Activated T-cell treated with anti-CD3 and anti-CD28 coated beads for 24 hours (primary cell): ENCODE measurements at places on chromosomes 5 and 9.

DNA sequence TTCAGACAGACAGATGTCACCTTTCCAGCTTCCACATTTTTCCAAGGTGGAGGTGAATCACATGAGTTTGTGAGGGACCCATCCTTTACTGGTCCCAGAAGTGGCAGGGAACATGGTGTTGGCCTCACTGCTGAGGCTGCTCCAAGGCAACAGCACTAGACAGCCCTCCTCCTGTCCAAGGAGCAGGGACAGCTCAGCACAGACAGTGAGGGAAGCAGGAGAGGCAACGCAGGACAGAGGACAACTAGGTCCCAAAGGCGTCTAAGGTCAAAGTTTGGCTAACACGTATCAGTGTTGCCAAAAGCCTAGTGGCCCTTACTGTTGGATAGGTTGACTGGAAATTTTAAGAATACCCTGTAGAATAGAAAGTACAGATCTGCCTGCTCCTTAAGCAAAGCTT is 251.7 kb upstream of the PANK3 start:
- no peak for DNase-seq

DNA sequence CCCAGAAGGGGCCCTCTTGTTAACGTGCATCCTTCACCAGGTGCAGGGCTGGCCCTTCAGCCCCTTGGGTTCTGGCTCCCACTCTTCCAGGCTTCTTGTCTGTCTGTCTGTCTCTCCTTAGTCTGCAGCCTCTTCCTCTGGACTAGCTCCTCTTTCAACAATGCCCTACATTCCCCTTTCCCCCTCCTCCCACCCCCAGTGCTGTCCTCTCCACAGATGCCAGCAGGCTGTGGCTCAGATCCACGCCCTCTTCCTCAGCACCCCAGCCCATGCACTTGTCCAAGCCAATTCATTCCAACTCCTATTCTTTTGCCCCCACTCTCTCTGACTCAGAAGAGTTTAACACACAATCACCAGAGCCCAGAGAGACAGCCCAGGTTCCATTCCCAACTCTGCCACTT is 45.2 kb upstream of the ALDH1B1 start:
- DNase-seq = no peak

DNA sequence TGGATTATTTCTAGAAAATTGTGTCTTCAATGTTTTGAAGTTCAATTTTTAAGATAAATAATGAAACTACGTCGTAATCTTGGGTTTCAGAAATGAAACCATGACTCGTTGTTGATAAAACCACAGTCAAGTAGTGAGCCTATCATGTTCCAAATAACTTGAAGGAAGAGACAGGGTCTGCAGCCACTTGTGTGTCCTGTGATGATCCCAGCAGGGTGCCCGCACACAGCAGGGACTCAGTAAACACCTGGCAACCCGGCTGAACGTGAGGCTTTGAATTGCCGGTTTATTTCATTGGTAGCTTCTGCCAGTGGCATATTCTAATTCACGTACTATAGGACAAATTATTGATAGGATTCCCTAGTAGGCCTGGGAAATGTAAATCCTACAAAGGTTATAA is 679.6 kb downstream of the IRX1 start:
- no peak for DNase-seq

DNA sequence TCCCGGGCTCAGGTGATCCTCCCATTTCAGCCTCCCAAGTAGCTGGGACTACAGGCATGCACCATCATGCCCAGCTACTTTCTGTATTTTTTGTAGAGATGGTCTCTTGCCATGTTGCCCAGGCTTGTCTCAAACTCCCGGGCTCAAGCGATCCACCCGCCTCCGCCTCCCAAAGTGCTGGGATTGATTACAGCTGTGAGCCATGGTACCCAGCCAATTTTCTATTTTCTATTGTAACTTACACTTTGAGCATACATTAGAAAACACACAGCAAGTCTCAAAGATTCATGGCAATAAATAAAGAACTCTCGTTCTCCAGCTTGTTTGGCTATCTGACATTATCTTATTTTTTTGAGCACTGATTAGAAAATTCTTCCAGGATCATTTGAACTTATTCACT is 228.7 kb downstream of the ADAMTS6 start:
- DNase-seq = no peak

DNA sequence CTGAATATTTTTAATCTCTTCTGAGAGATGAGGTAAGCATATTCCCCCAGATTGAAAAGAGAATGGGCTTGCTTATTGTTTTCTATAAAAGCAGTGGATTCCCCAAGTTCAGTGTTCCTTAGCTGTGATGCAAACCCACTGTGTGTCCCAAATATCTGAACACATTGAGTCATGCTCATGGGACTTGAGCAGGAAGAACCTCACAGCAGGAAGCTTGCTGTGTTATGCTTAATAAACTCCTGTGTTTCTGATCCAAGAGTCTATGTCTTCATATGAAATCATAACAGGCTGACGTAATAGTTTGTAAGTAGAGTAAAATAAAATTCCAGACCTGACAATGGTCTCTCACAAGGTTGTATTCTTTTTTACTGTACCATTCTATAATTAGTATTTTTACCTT is 24.8 kb upstream of the LOX start:
- no peak for DNase-seq

- peak; percentile 7 for DNase-seq
These were observed 192.1 kb upstream of the TRIM32 start for GRCh38 chr9:116494815-116495634.

- no peak for DNase-seq
These were observed 102.6 kb downstream of the SH3TC2 start for GRCh38 chr5:148960070-148960769.

DNA sequence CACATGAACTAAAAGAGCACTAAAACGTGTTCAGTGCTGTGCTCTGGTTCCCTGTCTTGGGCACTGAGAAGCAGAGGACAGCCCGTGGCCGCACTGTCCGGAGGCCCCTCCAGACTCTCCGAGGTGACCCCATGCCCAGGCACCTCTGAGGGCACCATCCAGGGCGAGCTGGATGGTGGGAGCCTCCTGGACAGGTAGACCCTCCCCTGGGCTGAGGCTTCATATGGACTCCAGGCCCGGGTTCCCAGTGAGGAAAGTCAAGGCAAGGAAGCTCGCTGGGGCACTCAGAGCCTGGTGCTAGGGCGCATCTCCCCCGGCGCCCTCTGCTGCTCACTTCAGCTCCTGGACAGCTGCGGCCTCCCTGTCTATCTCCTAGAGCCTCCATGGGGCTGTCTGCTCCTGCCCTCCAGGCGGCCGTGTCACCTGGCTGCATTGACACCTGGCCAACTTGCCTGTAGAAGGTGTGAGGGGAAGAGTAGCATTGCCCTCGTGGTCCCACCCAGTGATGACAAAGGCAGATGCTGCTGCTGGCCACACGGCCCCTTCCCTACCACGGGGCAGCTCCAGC is 178.2 kb upstream of the IRX1 start:
- DNase-seq = no peak

GRCh38 chr5:175783739-175784138 is 87.6 kb upstream of the CPLX2 start:
- no peak for DNase-seq

DNA sequence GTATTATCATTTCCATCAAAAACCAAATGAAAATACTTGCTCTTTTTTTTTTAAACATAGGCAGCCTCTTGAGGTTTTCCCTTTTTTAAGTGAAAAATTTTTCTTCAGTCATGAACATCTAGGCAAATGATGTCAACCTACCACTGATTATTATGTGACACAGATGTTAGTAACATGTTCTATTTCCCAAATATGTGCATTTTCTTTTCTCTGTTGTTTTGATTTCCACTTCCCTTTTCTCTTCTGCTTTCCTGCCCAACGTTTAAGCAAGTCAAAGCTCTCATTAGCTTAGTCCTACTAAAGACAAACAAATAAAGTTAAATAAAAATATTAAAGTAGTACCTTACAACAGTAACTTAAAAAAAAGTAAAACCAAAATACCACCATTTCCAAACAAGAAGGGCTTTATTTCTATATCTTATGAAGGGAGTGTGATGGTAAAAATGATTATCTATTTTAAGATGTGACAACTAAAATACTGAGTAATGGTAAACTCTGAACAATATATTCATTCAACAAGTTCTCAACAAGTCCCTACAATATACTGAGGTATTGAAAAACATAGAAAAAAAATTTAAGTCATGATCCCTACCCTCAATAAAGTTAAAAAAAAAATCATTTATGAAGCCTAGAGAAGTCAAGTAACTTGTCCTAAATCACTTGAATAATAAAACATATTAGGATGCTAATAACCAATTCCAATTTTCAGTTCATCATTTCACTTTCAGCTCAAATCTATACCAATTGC is 9.4 kb downstream of the SLC38A9 start:
- no peak for DNase-seq

DNA sequence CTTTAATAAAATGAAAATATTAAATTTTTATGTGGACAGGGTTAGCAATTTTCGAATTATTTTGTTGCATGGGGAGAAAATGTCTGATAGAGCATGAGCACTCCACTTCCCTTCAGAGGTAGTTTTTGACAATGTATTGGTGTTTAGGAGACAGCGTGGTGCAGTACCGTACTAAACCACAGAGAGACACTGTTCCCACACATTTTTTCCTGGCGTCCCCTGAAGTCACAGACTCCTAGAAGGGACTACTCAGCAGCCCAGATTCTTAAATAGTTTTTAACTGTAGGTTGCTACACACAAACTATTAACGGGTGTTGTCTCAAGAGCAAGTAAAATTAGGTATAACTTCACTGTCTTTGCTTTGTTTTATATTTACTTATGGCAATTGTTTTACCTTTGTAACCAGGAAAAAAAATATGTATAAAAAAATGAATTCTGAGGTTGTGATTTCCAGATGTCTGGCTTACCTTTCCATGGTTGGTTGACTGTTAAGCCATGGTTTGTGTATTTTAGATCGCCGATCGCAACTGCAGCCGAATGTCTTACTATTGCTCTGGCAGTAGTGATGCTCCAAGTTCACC is 171.2 kb downstream of the DOCK8 start:
- DNase-seq = no peak

DNA sequence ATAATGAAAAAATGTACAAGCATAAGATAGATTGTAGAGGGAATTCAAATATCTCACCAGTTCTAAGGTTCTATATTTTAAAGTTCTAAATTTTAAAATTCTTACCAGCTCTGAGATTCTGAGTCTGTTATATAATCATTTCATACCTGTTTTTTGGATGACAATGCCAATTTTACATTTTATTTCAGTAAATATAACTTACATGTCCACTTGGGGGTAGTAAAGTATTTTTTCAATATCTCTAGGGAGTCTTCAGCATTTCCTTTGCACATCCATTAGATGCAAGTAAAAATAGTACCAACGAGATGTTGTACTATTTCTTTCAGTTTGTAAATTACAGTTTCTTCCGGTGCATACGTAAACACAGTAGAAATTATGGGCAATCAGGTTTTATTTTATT is 25.7 kb downstream of the NMUR2 start:
- no peak for DNase-seq
